ENCODE measurements at places on chromosomes 4 and X.

GRCh38 chrX:74132280-74132679, 171.7 kb upstream of the ZCCHC13 start:
- DNase-seq, result no peak

GRCh38 chr4:38026158-38026740, 66.1 kb downstream of the PTTG2 start:
- no peak for DNase-seq

DNA sequence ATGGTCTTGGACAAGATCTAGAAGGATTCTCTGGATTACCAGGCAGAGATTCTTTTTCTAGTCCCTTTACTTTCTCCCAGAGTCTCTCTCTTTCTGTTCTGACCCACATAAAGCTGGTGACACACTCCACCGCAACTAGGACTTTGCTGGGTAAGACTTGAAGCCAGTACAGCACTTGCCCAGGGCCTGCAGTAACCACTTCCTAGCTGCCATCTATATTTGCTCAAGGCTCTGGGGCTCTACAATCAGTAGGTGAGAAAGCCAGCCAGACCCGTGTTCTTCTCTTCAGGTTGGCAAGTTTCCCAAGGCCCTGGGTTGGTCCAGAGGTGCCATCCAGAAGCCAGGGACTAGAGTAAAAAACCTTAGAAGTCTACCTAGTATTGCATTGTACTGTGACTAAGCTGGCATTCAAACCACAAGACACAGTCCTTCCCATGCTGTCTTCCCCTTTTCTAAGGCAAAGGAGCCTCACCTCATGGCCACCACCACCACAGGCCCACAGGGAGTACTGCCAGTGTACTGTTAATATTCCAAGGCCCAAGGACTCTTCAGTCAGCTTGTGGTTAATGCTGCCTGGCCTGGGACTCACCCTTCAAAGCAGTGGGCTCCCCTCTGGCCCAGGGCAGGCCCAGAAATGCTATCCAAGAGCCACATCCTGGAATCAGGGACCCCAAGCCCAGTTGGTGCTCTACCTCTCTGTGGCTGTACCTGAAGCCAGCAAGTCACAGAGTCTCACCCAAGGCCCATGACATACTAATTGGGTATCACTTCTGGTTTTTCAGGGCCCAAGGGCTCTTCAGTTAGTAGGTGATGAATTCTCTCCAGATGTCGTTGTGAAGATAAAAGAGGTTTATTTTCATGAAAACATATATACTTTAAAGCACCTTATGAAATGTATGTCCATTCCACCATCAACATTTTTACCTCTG, 54.7 kb downstream of the CD38 start:
- DNase-seq, result no peak

DNA sequence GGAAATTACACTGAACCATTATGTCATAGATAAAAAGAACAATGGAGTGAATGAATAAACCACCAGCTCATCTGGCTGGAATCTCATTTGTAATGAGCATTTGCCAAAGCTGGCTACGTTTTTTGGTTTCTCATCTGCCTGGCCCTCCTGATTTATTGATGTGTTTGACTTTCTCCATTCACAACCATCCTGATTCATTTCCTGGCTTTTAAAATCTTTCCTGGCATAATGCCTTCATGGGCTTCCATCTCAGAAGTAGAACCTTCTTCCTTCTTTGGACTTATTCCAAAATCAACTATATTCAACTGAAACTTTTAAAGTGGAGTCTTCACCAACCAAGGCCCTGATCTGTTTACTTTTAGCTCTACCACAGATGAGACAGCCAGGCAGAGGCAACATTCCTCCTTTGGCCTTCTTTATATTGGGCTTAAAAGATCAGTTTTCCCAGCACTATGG, 36.0 kb upstream of the ARSJ start:
- DNase-seq, result no peak

DNA sequence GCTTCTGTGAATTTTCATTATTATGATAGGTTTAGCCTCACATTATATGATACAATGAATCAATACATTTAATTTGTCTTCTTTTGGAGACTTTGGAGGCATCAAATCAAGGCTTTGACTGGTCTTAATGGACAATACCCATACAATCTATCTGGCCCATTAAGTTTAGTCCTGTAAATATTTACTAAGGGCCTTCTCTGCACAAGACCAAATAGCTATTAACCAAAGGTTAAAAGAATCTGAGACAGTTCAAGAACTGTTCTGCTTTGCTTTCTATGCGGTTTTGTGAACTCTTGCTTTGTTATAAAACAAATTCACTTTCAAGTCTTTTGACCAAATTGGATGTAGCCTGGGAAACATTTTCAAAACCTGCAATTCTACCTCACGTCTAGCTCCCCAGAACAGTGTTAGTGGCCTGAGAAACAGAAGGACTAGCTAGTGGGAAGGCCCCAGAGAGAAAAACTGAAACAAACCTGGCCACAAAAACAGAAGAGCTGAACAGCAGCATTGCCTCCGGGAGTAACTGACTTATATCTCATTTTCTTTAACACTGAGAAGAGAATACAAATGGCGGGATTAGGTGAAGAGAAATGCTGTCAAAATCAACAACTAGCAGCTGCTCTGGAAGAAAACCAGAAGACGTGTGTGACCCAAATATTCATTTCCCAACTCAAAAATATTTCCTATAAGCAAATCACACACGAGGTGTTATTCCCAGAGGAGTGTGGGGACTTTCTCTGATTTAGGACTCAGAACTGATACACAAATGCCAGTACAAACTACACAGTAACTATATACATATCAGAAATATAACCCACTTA, 548 bp downstream of the TLR1 start:
- DNase-seq, result peak; percentile 55

DNA sequence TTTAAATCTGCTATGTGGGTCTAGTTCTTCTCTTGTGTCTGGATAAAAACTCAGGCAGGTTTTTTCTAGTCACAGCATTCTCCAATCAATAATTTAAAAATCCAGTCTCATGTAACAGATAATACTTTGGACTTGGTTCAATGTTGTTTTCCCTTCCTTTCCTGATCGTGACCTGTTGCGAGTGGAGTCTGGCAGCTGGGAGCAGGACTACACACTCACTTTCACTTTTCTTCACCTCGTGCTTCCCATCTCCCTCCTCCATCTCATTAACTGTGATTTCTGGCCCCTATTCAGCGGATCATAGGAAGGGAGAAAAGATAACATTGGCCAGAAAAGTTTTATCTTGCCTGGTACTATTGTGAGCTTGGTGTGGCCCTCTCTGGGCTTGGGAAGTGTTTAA, 96.6 kb upstream of the GATB start:
- no peak for DNase-seq

DNA sequence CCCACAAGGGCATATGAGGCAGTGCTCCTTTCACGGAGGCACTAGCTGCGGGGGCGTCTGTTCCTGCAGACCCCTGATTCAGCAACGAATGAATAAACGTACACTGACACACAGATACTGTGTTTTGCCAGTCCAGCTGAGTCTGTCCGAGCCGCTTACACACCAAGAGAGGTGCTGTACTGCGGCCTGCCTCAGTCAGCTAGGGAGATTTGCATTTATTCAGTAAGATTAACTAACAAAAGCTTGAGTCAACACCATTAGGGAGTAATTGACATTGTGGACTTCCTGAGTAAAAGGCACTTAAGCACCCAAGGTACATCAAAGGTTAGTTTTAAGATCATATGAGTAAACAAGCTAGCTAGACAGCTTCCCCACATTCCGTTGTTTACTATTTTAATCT, 31.0 kb upstream of the BEX4 start:
- no peak for DNase-seq

DNA sequence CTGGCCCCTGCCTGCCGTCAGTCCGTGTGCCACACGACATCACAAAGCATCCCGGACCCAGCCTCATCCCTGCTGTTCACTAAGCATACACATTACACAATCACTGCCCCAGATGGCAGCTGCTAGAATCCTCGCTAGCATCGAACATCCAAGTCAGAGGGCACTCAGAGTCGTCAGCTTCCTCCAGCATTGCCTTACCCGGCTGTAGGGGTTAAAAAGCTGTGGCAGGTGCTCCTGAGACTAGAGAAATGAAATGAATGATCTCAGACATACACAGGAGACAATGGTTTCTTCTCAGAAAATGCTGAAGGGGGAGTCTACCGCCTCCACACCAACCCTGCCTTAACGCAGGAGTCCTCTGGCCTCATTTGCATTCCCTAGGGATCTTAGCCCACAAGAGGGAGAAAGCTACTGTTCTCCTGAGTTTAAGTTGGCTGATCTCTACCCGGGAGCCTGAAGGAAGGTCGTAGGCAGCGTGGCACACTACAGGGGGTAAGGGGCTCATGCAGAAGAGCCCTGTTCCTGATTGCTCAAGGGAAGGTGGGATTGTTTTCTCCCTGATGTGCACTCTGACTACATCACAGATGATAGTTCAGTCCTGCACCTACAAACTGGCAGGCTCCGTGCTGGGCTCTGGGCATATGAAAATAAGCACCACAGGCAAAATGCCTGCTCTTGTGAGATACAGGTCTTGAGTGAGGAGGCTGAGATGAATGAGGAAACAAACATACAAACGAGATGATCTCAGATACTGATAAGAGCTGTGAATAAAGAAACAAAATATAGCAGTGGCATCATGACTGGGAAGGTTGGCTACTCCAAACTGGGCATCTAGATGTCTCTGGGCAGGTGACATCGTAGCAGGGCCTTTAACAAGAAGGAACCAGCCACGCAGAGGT, 2.6 kb upstream of the KIAA0232 start:
- DNase-seq, result no peak

GRCh38 chrX:63751481-63751880, 33.5 kb downstream of the ARHGEF9 start:
- DNase-seq, result no peak

GRCh38 chr4:14180983-14181601, 553.6 kb upstream of the BOD1L1 start:
- DNase-seq, result no peak

- no peak for DNase-seq
Observed at GRCh38 chr4:151658959-151659600, 101.7 kb downstream of the GATB start.

- DNase-seq, result no peak
Observed at GRCh38 chrX:19968276-19968675, 22.6 kb downstream of the BCLAF3 start.

GRCh38 chrX:24243692-24244091, 70.2 kb downstream of the SUPT20HL2 start:
- DNase-seq, result no peak

- no peak for DNase-seq
Observed at GRCh38 chr4:19309378-19309777, 942.3 kb upstream of the SLIT2 start.

DNA sequence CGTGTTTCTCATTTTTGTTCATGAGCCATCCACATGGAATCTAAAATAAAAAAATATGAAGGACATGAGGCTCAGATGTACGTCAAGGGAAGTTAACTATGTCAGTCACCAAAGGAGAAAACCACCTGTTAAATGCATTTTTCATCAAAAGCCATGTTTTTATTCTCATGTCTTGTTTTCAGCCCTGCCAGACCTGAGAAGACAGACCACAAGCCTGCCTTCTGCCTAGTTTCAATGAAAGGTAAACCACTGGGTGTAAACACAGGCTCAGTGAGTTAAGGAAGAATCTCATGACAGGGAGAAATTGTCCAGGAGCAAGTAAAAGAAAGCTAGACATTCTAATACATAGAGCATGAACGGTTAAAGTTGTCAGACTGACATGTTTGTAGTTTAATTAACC, 52.3 kb upstream of the TNIP3 start:
- no peak for DNase-seq

GRCh38 chrX:19889582-19890342, 2.4 kb upstream of the SH3KBP1 start:
- peak; percentile 30 for DNase-seq

DNA sequence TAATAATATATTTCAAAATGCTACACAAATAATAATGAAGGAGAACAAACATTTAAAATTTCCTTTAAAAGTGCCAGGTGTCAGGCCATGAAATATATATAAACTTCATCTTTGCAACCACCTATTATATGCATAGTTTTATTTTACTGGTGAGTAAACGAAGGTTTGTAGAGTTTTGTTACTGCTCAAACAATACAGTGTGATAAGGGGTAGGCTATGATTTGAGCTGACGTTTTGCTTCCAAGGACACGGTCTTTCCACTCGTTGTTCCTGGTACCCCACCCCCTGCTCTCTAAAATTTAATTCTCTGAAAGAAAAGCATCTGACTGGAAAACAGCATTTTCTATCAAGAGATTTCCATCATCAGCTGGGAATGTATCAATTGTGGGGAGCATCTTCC, 27.2 kb upstream of the GPRIN3 start:
- DNase-seq, result no peak

GRCh38 chrX:13223868-13224567, 95.8 kb downstream of the ATXN3L start:
- no peak for DNase-seq

DNA sequence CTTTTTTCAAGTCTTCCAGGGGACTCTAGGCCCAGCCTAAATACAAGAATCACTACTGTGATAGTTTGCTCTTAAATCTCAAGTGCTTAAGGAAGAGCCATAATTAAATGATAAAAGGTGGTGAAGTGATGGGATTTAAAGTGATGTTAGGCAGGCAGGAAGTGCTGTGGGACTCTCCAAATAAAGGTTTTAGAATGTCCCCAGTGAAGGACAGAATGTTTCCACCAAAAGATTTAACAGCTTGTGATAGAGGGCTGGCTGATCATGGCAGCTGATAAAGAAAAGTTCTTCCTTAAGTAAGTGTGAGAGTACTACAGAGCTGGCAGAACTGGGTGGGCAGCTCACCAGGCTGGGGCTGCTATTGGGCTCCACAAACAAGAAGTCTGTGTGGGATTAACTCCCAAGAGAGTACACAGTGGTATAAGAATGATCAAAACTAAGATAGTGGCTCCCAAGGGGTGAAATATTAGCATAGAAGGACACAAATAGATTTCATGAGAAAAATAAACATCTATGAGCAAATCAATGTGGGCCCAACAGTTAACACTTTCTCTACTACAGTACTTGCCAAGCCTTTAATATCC, 637.2 kb upstream of the CPEB2 start:
- no peak for DNase-seq

DNA sequence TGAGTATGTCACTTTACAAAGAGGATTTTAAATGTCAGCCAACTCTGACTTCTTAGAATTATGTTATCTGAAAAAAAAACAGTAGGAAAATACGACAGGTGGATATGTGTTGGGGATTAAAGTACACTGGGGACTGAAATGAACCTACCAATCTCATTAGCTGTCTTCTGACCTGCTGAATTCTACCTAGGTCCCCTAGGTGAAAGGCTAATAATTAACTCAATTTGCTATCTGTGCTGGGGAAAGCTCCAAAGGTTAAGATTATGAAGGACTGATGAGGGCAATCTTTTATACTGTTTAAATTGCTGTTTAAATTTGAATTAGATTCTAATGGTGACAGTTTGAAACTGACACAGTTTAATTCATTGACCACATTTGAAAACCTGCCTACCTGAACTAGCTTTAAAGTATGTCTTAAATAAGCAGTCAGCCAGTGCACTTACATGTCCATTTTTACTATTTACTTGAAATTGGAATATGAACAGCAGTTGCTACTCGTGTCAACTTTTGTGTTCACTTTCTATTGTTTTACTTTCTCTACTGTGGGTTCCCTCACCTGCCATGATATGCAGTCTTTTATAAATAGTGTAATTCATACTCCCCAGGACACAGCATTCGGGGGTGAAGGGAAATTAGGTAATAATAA, 977.3 kb downstream of the C4orf33 start:
- no peak for DNase-seq

DNA sequence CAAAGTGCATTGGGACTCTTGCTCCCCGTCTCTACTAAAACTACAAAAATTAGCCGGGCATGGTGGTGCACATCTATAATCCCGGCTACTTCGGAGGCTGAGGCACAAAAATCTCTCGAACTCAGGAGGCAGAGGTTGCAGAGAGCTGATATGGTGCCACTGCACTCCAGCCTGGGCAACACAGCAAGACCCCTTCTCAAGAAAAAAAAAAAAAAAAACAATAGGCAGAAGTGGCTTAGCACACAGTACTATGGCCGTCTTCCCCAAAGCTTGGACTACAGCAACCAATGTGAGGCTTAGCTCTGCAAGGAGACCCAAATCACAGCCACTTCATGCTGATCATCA, 162.8 kb upstream of the PRDX4 start:
- DNase-seq, result no peak

Measured in activated naive CD4-positive, alpha-beta T cell treated with anti-CD3 and anti-CD28 coated beads, Interleukin-2, amount 10 ng/mL, durations not matched to agents 7 days and 5 days (primary cell).